ENCODE measurements at places on chromosomes 3 and 15.

DNA sequence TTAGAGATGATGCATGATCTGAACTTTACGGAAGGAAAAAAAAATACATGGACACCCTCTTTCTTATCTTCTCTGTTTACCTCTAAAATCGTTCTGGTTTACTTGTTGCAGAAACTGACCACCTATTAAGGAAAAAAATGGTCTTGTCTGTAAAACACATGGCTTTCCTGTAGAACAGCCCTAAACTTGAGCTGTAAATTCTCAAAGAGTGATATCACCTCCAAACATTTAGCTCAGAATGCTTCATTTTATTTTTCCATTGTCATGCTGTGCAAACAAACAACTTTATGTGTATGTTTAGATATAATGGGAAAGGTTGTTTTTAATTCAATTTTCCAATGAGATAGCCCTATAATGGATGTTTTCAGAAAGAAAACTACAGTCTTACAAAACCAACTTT, 237.4 kb upstream of the NR2F2 start:
- no peak for DNase-seq

DNA sequence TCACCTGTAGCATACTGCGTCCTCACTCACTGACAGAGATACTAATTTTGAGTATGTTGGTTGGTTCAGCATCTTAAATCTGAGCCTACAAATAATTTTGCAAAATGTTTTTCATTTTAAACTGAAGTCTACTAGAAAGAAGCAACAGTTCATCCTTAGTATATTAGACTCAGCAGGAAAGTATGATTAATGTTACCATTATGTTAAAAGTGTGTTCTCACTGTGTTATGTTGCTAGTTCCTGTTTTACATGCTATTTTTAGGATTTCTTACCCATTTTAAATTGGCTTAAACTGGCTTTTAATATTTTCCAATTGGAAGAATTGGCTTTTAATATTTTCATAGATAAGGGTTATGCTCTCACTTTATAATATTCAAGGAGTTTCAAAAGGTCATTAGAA, 25.7 kb downstream of the ACKR4 start:
- no peak for DNase-seq

GRCh38 chr15:59548501-59549226, 62.9 kb upstream of the GCNT3 start:
- DNase-seq: no peak

DNA sequence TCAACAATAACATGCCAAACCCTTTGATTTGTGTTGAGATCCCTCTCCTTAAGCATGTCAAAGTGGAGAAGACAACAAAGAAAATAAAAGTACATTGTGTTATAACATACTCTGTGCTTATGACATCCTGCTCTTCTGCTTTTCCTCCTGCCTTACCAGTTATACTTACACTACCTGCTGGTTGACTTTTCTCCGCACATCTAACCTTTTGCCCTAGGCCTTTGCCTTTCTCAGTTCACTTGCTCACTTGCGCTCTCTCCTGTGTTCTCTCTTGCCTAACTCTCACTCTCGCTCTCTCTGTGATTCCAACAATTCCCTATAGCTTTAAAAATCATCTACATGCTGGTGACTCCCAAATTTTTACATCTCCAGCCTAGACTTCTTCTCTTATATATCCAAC, 5.7 kb downstream of the DNAH12 start:
- no peak for DNase-seq

GRCh38 chr3:51813539-51813938, 34.5 kb upstream of the IQCF6 start:
- no peak for DNase-seq

DNA sequence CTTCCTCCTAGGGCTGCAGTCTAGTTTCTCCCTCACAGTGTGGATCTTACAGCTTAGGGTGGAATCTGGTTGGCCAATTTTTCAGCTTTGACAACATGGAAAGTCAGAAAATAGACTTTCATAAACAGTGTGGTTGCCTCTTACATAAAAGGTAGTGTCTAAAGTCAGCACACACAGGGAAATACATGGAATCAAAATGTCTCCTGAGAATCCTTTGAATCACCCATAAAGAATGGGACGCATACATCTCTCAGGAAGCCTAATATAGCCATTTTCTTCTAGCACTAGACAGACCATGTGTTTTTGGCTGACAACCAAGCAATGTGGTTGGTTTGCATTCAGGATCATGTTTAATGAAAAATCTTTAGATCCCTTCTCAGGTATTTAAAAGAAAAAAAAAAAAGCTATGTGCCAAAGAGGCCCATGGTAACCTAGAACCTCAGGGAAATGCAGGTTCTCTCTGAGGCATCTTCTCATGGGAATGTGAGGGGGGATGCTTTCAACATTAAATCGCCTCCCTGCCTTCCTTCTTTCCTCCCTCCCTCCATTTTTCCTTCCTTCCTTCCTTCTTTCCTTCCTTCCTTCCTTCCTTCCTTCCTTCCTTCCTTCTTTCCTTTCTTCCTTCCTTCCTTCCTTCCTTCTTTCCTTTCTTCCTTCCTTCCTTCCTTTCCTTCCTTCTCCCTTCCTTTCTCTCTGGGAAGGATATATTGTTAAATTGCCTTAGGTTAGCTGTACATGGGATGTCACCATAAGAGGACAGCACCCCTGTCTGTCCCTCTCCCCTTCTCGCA, 34.3 kb upstream of the ZBTB38 start:
- no peak for DNase-seq

DNA sequence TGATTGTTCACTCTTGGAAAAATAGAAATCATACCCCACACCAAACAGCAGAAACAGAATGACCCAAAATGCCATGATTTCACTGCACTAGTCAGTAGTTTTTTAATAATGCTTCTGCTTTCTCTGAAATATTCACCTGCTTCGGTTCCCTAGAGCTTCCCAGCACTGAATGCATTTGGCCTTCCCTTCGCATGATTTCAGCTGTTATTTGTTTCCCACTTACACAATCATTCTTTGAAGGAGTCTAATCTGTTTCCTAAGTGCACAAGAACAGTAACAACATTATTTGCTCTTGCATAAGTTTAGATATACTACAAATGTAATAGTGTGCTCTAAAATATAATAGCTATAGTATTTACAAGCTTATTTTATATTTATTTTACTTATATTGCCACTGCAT, 178.7 kb downstream of the STAC start:
- no peak for DNase-seq

- no peak for DNase-seq
These were observed 11.4 kb upstream of the ZNF592 start for GRCh38 chr15:84737005-84737404.

DNA sequence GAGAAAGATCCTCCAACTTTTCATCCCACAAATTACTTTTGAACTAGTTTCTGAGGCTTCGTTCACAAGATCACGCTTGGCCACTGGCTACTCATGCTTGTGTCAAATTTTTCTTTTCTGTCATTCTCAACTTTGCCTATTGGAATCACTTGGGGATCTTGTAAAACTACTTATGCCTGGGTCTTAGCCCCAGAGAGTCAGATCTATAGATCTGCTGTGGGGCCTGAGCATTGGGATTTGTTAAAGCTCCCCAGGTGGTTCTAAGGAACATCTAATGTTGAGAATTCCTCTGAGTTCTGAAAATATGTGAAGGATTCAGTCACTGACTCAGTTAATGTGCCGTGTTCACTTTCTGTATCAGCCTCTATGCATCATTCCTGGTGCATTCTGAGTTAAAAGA, 71.7 kb upstream of the VGLL3 start:
- DNase-seq: no peak

DNA sequence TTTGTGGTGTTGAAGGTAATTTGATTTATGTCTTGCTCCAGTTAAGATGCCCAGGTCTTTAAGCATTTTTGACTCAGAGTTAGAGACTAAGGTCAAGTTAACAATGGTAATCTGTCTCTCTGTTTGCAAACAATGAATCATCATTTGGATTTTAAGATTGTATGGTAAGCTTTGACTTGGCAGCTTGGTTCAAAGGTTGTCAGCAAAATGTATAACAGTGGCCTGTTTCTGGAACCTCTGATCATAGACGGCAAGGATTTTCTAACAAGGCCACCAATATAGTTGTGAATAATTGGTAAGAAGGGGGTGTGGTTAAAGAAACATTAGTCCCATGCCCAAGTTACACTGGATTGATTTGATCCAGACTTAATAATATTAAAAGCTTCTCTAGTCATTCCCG, 775.2 kb upstream of the GOLIM4 start:
- no peak for DNase-seq

DNA sequence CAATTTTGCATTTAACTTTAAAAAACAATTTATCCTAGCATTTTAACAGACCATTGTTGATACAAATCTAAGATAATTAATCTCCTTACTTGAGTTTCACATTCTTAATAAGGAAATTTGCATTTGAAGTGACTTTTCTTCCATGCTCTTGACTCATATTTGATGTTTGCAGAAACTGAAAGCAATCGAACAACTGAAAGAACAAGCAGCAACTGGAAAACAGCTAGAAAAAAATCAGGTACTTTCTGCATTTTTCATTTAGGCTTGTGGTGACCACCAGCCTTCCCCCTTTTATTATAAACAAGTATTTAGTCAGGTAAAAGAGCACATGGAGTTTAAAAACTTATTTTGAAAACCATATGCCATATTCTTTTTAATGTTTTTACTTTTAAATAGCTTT, 20.1 kb upstream of the SELENOT start:
- DNase-seq: no peak

DNA sequence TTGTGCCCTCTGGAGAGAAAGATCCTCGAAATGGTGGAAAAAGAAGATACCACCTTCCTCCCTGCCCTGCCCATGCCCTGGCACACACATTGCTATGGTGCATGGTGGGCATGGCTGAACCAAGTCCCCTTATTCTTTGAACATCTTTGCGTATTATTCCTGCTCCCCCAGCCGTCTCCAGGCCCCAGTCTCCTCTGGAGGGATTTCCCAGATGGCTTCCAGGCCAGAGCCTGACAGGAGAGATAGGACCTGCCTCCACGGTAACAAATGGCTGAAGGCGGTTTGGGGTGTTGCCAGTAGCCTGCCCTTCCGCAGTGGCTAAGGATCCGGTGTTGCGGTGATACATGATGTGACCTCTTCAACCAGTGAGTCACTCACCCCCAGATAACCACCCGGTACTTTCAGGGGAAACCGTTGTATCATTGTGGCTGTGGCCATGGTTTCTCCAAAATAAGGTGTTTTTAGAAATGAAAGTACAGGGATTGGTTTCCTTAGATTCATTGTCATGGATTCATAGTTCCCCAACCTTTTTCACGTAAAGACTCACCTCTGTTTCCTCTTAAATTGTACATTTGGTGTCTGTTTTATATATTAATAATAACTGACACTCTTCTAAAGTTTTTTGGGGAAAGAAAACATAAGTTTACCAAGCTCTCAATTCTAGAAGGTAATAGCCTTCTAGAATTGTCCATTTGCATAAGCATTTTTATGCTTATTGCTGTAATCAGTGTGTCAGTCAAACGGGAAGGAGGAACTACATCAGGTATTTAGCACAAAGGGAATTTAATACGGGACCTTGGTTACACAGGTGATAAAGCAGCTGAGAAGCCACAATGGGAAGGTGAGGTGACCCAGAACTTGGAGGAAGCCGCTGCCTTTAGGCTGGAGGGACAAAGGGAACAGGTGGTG, 25.9 kb downstream of the SMAD3 start:
- peak; percentile 38 for DNase-seq

DNA sequence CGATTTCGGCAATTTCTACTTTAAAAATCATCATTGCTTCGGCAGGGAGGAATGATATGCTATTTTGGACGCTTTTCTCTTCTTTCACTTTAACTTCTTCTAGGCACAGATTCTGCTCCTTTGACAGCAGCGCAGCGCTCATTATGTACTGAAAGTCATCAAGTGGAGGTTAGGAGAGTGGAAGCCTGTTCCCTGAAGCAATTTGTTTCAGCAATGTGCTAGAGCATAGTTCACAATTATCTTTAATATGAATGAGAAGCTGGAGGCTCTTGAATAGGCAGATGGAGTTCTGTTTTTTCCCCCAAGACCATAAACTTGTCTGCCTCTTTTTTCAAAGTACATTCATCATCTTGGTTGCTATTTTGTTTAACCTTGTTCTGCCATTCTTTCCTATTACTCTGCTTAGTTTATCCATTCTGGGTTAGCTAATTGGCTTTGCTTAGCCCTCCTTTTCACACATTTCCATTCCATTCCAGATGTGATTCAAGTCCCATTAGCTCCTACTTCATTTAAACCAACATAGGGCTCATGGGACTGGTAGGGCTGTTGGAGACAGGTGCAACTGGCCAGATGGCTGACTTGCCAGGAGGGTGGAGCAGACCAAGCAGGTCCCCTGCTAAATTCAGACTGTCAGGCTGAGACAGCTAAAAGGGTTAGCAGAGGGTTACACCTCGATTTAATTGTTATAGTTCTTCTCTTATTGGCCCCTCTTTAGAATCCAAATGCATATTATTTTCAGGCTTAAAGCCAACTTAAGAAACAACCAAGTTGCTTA, 534.7 kb upstream of the CBLB start:
- no peak for DNase-seq

GRCh38 chr15:25709437-25710159, 153.5 kb downstream of the ATP10A start:
- DNase-seq: no peak

DNA sequence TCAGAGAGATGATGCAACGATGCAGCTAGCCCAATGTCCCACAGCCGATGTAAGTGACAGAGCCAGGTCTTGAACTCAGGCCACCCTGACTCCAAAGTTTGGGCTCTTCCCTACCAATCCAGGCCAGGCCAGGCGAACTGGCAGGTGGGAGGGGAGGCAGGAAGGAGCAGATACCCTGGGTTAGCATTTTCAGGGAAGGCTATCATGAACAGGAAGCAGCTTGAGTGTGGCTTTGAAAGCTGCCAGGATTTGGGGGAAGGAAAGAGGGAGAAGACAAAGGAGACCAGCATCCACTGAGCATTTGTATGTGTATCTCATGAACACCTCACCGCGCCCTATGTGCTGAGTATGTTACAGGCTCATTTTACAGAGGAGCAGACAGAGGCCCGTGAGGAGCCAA, 38.8 kb downstream of the LMCD1 start:
- DNase-seq: no peak

GRCh38 chr15:44289259-44289790, 806 bp downstream of the GOLM2 start:
- no peak for DNase-seq

DNA sequence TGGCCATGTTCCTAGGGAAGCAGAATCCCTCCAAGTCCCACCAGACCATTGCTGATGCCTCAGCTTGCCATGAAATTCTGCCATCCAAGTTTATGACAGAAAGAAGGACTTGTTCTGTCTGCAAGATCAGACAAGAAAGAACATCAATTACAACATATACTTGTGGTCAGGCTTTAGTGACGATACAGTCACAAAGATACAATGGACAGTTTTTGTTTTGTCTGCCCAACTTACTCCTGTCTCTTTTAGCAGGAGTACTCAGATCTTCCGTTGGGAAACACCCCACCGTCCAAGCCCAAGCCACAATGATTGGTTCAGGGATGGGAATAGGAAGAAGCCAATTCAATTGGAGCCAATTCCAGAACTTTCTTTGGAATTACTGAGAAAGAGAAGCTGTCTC, 15.7 kb downstream of the KLHL6 start:
- no peak for DNase-seq

Data from activated T-cell treated with anti-CD3 and anti-CD28 coated beads for 1 hour (primary cell).